ENCODE measurements at places on chromosomes 16 and 17. TPM values are rescaled to one million over a fixed set of nuclear protein-coding genes. Genes with fewer than 3 reads are reported as not detected.

Gene ZG16B
- 0.12 TPM for total RNA-seq

Gene KRT39
- not detected for total RNA-seq

Gene CCL4L2
- not detected for total RNA-seq

Gene KLHL10
- not detected for total RNA-seq

Gene KREMEN2
- total RNA-seq = 2.1 TPM

Gene OR2C1
- not detected for total RNA-seq

Gene ARHGAP27
- total RNA-seq = 0.91 TPM

Gene TBCD
- total RNA-seq = 24.7 TPM

Gene UMOD
- not detected for total RNA-seq
